Naive thymus-derived CD8-positive, alpha-beta T cell (primary cell): ENCODE measurements at places on chromosomes 12 and 14.
A peak's percentile ranks its signal among the peaks of the same experiment; 100 is the strongest.

DNA sequence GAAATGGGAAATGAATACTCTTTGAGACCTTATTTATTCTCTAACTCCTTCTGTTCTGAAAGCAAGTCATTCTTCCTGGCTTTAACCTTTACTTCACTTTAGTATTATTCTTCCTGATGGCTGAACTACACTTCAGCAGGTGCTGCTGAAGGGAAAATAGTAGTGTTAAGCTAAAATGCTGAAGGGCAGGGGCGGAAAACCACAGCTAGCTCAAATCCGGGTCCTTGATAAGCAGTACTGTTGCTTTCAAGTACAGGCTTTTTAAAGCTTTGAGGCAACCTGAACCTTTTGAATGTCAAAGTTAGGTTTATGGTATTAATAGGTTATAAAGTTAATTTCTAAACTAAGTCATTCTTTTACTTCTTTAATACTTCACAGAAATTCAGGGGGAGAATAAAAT is 10.7 kb downstream of the CCDC196 start:
- H3K27me3 ChIP-seq, result no peaks in the 10 kb centered on the region
- H3K36me3 ChIP-seq, result no peaks in the 10 kb centered on the region
- peaks cover 10% of the 10 kb centered on the region for H3K4me1 ChIP-seq
- DNase-seq, result no peak

DNA sequence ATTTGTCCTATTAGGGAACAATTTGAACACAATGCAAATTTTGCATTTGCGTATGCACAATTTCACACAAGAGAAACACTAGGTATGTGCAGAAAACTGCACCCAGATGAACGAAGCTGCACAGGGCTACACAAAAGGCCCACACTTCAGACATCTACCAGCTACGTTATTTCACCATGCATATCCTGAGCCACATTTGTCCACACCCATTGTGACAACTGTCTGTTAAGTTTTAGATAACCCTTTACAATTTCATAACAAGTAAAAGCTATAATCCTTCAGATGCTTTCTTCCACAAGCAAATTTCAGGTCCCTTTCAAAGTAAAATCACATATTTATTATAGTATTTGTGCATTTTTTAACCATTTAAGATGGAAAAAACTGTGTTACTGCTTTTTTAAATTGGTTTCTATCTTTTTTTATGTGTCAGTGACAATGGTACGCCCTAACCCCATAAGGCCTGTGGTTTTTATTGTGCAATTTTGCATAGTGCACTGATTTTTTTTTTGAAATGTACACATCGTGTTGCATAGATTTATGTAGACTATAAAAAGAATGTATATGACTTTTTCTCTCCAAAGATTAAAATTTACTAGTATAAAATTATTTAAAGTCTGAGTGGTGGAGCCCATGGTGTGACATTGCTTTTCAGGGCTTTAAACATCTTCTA is 87.8 kb upstream of the BTG1 start:
- no peaks in the 10 kb centered on the region for H3K36me3 ChIP-seq
- no peak for DNase-seq
- H3K4me3 ChIP-seq, result no peak overlapping the region
- H3K27me3 ChIP-seq, result no peaks in the 10 kb centered on the region

GRCh38 chr12:65941388-65941787 is 117.1 kb downstream of the HMGA2 start:
- H3K27ac ChIP-seq, result no peak overlapping the region
- H3K4me1 ChIP-seq, result no peaks in the 10 kb centered on the region
- H3K36me3 ChIP-seq, result no peaks in the 10 kb centered on the region
- H3K4me3 ChIP-seq, result no peak overlapping the region

- no peak overlapping the region for H3K4me3 ChIP-seq
- H3K27ac ChIP-seq, result no peak overlapping the region
- H3K4me1 ChIP-seq, result no peaks in the 10 kb centered on the region
- no peaks in the 10 kb centered on the region for H3K36me3 ChIP-seq
- H3K27me3 ChIP-seq, result no peaks in the 10 kb centered on the region
Measured at GRCh38 chr14:51185180-51185579, 54.9 kb upstream of the TMX1 start.

GRCh38 chr14:25381498-25381897 is 331.6 kb upstream of the STXBP6 start:
- no peak for DNase-seq
- no peak overlapping the region for H3K27ac ChIP-seq
- H3K36me3 ChIP-seq, result no peaks in the 10 kb centered on the region
- H3K4me3 ChIP-seq, result no peak overlapping the region
- H3K27me3 ChIP-seq, result no peaks in the 10 kb centered on the region
- H3K4me1 ChIP-seq, result no peaks in the 10 kb centered on the region

DNA sequence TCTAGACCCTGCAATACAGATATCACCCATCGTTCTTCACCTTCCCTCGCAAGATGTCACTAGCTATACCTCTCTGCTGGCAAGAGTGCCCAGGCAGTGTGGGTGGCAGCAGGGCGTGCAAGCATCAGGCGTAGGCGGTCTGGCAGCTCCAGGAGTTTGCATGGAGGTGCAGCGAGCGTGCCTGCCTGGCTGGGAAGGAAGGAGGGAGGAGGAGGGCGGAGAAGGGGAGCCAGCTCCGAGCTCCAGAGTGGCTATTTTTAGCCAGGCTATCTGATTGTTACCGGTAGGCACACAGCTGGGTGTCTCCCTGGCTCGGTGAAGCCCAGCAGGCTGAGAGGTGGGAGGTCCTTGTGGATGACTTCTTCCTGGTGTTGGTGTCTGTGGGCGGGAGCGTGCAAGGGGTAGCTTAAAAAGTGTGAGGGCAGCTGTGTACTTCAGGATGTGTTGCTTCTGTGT is 6.2 kb downstream of the FOXJ2 start:
- no peaks in the 10 kb centered on the region for H3K27me3 ChIP-seq
- H3K36me3 ChIP-seq, result peaks cover 12% of the 10 kb centered on the region
- peaks cover 66% of the 10 kb centered on the region for H3K4me1 ChIP-seq

GRCh38 chr12:68750506-68750905 is 4.5 kb downstream of the SLC35E3 start:
- peak overlapping the region; percentile 47 for H3K27ac ChIP-seq
- H3K4me1 ChIP-seq, result peaks cover 42% of the 10 kb centered on the region
- DNase-seq, result no peak
- H3K27me3 ChIP-seq, result no peaks in the 10 kb centered on the region

DNA sequence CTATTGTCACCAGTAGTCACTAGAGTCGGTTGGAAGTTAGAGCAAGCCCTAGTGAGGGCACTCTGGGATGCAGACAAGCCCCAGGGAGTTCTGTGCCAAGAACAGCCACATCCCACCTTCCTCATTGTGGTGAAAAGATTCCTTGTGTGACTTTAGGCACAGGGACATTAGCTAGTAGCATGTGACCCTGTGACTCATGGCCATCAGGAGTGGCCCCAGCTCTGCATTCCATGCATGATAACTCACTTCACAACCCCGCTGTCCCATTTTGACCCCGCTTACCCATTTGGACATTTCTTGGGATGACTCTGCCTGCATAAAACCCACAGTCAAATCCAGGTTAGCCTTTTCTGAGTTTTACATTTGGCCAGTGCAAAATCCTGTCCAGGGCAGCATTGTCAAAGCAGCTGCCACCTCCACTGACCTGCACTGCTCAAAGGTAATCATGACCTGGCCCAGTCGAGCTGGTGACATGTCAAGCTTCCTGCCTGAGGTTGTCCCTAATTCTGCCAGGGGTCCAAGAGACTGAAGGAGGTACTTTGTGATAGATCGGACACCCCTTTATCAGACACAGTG is 430.5 kb downstream of the DPF3 start:
- no peak overlapping the region for H3K27ac ChIP-seq
- H3K4me1 ChIP-seq, result no peaks in the 10 kb centered on the region
- H3K4me3 ChIP-seq, result no peak overlapping the region
- H3K36me3 ChIP-seq, result no peaks in the 10 kb centered on the region
- peaks cover 6% of the 10 kb centered on the region for H3K27me3 ChIP-seq

DNA sequence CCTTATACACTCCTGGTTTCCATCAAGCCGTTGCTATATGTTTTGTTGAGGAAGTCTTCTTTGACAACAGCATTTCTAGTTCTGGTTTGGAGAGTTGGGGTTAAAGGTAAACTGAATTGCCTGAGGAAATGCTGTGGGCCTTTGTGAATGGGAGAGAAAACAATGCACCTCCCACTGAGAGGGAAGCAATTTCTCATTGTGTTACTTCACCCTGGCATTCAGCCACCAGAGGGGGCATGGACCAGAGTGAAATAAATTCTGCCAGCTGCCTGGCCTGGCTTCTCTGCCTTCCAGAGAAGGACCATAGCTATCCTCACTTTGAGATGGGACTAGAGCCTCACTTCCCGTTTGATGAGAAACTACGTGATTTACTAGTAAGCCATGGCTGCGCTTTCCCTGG is 475.3 kb downstream of the EGLN3 start:
- DNase-seq, result no peak
- no peak overlapping the region for H3K4me3 ChIP-seq
- H3K27me3 ChIP-seq, result peaks cover 2% of the 10 kb centered on the region
